ENCODE measurements at places on chromosomes 1 and 21.
A peak's percentile ranks its signal among the peaks of the same experiment; 100 is the strongest.

- DNase-seq: no peak
Observed at GRCh38 chr1:115922801-115923200, 53.5 kb upstream of the SLC22A15 start.

DNA sequence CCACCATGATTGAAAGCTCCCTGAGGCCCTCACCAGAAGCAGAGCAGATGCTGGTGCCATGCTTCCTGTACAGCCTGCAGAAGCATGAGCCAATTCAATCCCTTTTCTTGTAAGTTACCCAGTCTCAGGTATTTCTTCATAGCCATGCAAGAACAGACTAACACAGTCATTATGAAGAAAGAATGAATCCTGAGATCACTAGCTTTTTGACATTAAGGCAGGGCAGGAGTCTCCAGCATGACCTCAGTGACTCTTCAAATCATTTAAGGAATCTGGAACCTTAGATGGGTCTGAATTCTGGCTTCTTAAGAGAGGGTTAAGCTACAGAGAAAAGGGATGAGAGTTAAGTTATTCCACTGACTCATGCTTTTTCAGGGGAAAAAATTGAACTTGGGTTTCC is 79.0 kb downstream of the PTPN14 start:
- peak; percentile 30 for DNase-seq

DNA sequence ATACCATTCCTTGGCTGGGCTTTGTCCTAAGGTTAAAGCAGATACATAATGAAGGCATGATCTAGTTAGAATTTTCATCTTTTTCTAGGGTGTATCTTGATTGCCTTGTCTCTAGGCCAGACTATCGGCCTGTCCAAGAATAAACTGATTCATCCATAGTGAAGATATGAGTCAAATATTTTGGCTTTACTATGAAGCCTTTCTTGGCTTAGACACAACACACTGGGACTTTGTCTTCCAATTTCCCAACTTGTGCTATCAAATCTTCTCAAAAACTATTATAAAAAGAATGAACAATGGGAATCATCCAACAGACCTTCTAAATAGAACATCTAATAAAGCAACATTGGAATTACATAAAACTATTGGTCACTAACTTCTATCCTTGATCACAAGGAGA is 64.8 kb downstream of the WARS2 start:
- no peak for DNase-seq

- DNase-seq: peak; percentile 41
Observed at GRCh38 chr1:159821171-159821867, 5.4 kb upstream of the SLAMF8 start.

- DNase-seq: peak; percentile 57
Observed at GRCh38 chr21:33543505-33544129, 779 bp downstream of the SON start.

- no peak for DNase-seq
Observed at GRCh38 chr1:7052701-7053100, 267.4 kb downstream of the CAMTA1 start.

GRCh38 chr1:174746024-174746808 is 253.5 kb upstream of the CACYBP start:
- no peak for DNase-seq

DNA sequence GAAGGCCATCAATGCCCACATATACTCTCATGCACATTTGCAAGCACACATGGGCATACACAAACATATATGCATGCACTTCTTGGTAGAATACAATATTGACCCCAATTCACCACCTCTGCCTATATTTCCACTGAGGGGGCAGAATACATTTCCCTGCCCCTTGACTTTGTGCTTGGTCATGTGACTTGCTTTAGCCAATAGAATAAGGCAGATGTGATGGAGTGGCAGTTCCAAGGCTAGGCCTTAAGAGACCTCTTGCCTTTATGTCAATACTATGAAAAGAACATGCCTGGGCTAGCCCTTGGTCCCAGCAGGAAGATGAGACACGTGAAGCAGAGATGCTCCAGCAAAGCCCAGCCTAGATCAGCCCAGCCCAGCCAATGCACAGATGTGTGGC is 66.0 kb upstream of the GRIK3 start:
- DNase-seq: no peak

DNA sequence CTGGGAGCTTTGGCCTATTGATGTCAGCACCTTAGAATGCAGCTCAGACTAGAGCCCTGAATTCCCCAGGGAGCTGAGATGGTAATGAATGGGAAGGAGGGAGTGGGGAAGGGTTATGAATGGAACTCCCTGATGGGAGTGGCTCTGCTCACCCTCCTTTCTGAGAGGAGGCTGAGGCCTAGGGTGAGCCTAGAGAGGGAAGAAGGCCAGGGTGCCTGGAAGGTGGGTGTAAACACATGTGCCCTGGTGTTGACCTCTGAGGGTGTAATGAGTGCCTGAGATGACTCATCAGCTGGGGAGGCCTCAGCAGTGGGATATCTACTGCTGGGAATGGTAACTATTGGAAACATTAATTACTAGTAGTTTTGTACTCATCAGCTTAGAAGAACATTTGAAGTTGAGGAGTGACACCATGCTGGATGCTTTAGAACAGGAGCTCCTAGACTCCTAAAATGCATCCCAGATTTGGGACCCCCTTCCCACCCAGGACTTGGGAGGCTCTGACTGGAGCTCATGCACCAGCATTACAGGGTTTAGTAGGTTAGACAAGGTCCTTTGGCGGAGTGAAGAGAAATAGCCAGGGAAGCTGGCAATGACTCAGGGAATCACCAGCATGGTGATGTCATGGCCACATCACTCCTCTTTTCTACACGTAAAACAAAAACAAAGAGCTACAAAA is 16.0 kb upstream of the PIGV start:
- peak; percentile 82 for DNase-seq

DNA sequence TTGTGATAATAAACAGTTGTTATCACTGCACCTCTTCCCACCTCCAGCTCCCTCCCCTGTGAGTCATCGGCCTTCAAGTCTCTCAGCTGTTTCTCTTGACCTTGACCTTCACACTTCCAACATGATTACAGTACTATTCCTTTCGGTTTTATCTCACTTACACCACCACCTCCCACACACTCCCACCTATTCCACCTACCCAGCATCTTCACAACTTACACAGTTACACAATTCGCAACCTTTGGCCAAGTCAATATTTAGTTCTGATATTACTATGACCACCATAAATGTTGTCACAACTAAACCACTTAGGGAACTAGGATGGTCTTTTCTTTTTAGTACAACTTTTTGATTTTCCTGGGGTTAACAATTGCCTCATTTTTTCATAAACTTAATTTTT is 60.2 kb downstream of the RIPK4 start:
- DNase-seq: no peak

GRCh38 chr1:86546787-86547221 is at the start of gene CLCA4:
Gene CLCA4, plus strand, starts transcription at chr1:86547078. Its CDS starts 42 bp downstream, at chr1:86547120.
- no peak for DNase-seq

DNA sequence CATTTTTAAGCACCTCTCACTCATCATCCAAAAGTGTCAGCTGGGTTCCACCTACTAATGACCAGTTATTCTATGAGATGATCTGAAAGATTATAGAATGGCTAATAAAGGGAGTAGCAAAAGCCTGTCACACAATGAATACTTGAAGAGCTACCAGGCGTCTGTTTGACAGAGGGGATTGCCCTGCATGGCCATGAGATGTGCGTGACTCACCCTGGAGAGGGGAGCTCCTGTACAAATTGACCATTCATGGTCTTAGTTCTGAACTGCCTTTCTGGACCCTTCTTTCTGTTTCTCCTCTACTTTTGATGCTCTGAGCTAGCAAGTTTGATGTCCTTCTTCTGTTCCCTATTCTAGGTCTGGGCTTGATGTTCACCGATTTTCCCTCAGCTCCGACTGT is 85.2 kb upstream of the ABCD3 start:
- DNase-seq: no peak

- DNase-seq: no peak
Observed at GRCh38 chr1:21537511-21537931, 28.3 kb downstream of the ALPL start.

GRCh38 chr1:117260761-117261423 is 50.2 kb upstream of the VTCN1 start:
- no peak for DNase-seq
